Inflammatory macrophage (primary cell): ENCODE measurements at places on chromosomes 2 and 18.

DNA sequence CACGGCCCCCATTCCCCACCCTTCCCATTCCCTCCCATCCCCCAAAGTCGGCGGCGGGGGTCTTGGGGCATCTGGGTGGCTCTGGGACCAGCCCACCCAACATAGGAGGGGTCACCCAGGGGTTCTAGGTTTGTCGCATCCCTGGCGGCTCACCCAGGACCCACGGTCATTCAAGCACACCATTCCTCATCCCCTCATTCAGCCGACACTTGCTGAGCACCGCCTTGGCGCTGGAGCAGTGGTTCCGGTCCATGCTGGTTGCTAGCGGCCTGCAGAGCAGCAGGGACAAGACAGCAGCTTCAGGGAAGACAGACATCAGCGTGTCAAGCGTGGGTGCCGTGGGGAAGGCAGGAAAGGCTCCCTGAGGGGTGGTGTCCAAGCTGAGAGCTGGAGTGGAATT, 50.5 kb upstream of the OTOS start:
- DNase-seq = no peak

GRCh38 chr2:36562973-36563532, 34.9 kb downstream of the FEZ2 start:
- DNase-seq = peak; percentile 29

DNA sequence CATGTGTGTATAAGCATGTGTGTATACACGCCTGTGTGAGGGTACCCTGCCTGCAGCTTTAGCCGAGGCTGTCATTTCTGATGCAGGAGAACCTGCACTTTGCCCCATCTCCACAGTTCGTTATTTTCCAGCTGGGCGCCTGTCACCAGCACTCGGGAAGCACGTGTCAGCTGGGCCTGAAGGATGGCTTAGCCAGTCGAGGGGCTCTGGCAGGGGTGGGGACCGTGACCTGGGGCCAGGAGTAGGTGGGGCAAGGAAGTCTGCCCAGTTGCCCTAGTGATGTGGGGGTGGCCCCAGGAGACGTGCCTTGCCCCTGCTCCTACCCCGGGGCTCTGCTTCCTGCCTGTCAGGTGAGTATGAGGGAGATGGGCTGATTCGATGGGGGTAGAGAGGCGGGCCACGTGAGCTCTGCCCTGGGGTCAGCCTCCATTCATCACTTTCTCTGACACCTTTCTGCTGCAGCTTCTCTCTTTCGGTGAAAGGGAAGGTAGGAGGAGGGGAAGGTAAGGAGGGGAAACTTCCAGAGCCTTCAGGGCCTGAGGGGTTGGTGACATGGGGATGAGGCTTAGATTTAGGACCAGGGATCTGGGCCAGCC, 130.6 kb upstream of the SKOR2 start:
- no peak for DNase-seq

DNA sequence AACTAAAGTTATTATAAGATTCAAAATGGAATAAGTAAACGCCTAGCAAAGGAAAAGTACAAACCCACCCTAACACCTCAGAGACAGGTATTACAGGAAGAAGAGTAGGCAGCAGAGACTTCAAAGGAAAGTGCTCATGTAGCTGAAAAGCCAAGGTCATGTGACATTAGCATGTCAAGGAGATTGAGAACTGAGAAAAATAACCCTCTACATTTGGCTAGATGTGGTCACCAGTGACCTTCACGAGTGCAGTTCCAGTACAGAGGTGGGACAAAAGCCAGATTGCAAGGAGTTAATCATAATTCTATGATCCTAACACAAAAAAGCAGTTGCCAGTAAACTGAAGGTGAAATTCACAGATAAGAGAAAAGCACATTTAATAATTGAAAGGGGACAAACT, 252.7 kb downstream of the ZEB2 start:
- DNase-seq = no peak

DNA sequence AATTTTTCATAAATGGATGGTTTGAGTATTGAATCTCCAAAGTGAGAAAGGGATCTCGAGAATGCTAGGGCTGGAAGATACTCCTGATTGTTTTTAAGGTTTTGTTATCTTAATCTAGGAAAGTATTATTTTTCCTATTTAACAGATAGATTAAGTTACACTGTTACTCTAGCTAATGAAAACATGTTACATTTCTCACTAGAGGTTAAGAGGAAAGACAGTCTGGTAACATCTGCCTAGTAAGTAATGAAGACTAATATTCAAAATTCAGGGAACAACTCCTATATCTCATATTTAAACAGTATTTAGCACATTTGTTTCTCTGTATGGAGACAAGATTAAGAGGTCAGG, 2.0 kb downstream of the GALNT3 start:
- no peak for DNase-seq

DNA sequence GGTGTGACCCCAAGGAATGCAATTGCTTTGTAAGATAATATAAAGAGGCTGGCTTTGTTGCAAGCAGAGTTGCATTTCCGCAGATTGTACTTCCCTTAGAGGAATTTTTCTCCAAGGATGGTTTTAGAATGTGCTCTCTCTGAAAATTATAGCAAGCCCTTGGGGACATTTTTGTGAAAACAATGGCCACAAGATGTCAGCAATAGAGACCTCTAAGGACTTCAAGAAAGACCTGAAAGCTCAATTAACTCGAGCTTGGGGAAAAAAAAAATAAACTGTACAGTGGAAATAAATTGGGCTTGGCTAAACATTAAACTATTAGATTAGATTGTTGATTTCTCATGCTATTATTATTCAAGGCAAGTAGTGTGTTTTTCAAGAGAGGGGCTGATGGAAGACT, 81.3 kb upstream of the KYNU start:
- no peak for DNase-seq

DNA sequence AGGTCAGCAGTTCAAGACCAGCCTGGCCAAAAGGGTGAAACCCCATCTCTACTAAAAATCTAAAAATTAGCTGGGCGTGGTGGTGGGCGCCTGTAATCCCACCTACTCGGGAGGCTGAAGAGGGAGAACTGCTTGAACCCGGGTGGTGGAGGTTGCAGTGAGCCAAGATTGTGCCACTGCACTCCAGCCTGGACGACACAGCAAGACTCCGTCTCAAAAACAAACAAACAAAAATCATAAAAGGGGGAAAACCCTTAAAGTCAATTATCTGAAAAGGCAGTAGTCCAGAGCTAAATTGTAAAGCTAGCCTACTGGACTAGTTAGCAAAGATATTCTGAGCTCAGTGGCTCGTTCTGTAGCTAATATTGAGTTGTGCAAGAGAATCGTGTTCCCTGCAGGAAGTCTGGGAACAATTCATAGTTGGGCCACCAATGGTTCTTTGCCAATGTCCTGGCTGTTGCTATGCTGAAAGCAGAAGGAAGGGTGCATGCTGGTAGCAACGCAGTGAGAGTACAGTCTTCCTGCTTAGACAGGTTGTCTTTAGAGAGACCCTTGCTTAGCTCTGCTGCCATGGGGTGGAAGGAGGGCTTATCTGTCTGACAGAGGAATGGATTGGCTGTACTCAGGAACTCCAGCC, 4.3 kb downstream of the TGOLN2 start:
- DNase-seq = peak; percentile 19
